Stimulated activated CD8-positive, alpha-beta memory T cell treated with anti-CD3 and anti-CD28 coated beads, Interleukin-12 subunit alpha, Interleukin-12 subunit beta, amount 100 ng/mL, for 1 hour (primary cell): ENCODE measurements at places on chromosomes 6 and 20.
A peak's percentile ranks its signal among the peaks of the same experiment; 100 is the strongest.

- no peak for DNase-seq
Measured at GRCh38 chr6:164227952-164228522, 813.5 kb downstream of the QKI start.

DNA sequence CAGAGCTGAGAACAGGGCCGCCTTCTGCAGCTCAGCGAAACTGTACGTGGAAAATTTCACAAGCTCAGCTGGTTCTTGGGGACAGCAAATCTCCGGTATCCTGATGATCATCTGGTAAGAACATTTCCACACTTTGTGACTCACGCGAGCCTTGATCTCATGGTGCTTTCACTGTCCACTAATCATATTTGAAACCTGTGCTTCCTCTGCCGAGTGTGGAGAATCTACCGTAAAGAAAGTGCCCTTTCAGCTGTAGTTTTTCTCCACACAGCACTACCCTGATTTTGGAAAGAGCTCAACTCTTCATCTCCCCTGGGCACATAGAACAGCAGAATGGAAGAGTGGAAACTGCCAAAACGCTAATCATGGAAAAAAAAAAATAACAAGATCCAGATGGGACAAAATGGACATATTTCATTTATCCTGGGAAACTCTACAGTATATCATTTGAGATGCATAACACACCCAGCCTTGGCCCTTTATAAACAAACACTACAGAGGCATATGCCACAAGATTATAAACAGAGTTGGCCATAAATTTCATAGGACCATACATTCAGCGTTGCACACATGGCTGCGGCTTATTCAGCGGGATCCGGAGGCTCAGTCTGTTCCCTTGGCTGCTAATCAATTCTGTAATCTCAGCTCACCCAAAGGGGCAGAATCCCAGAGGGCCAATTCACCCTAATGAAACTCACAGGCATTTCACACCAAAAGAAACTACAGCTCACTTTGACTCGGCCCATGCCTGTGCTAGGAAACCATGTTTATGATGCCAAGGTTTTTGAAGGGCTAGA is 434.5 kb downstream of the HDGFL1 start:
- no peak for DNase-seq

DNA sequence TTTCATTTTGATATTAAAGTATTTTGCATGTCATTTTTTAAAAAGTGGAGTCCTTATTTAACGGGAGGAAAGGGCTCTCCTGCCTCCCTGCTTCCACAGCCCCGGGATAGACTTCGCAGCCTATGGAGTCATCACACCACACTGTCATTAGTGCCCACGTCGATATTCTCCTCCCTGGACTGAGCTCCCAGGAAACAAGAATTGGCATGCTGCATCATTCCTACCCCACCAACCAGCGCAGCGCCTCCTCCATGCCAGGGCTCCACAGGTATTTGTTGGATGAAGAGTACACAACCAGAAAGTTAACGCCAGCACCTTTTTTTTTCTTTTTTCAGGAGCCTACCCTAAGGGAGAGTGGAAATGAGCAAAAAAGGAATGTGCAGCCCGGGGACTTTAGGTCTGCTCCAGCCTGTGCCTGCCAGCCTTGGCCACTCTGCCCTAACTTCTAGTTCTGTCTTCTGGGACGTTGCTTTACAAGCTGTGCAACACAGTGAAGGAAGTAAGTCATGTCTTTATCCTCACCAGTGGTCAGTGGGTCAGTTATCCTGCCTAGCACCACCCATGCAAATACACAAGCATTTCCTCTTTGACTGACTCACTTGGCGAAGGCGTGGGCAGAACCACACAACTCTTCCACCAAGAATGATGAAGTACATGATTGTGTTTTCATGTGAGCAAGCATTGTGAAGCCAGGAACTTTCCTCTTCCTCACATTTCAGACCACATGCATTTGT is 180.7 kb upstream of the UST start:
- DNase-seq = no peak

- DNase-seq = no peak
Measured at GRCh38 chr6:38216451-38216850, 396.9 kb downstream of the ZFAND3 start.

- no peak for DNase-seq
Measured at GRCh38 chr20:61749406-61750075, 316.1 kb downstream of the TAF4 start.

- no peak for DNase-seq
Measured at GRCh38 chr6:7125290-7125689, 17.5 kb downstream of the RREB1 start.

DNA sequence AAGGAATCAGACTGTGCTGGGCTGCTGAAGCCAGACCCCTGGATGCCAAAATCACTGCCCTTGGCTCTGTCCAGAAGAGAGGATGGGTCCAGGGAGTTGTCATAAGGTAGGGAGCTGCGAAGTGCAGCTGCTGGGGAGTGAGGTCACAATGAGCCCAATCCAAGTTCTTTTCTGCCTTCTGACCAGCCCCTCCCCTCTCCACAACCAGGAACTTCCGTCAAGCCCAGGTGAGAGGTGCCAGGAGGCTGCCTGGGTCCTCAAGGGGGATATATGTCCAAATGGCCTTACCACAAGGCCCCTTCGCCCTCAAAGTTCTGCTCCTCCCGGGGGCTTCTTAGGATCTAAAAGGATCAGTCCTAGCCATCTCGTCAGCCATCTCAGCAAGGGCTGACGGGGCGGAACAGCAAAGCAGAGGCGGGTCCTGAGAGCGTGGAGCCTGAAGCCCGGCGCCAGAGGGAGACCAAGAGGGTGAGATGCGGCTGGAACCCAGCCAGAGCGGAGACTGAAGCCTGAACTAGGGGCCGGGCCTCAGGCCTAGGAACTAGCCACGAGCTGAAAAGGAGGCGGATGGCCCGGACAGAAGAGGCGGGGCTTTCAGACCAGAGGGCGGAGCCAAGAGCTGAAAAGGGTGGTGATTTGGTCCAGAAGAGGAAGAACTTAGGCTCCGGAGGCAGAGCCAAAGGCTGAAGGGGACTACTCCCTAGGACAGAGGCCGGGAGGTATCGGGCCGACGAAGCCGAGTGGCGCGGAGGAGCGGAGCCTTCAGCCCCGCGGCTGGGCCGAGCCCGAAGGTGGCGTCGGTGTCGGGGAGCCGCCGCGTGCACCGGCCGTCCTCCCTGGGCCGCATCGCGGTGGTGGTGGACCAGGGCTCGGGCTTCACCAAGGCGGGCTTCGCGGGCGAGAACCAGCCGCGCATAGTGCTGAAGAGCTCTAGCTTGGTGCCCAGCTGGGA is at the start of gene ACTL10:
Gene ACTL10, plus strand, starts transcription at position 651 of the 952 bp plus-strand sequence. CDS start 555 bp downstream, outside the sequence.
- DNase-seq = peak; percentile 60

GRCh38 chr6:148800536-148800935 is 53.7 kb downstream of the UST start:
- DNase-seq = no peak

GRCh38 chr6:2441601-2442475 is 196.4 kb upstream of the GMDS start:
- no peak for DNase-seq

- DNase-seq = no peak
Measured at GRCh38 chr6:123888771-123889513, 85.3 kb downstream of the NKAIN2 start.

- no peak for DNase-seq
Measured at GRCh38 chr6:44696099-44696498, 308.6 kb downstream of the CDC5L start.

DNA sequence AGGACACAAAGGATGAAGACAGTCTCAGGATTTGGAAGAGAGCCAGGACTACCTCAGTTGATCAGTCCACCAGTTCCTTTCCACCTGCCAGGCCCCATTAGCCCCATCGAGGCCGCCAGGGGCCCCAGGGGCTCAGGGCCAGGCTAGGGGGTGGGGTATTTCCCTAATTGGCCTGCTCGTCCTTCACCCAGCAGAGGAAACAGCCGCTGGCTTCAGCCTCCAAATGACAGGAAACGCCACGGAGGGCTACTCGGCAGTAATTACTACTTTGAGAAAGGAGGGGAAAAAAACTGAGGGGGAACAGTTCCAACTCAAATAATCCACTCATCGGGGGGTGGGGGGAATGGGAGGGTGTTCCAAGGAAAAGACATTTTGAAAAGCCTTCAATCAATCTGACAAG is 42.7 kb downstream of the MAFB start:
- DNase-seq = no peak

DNA sequence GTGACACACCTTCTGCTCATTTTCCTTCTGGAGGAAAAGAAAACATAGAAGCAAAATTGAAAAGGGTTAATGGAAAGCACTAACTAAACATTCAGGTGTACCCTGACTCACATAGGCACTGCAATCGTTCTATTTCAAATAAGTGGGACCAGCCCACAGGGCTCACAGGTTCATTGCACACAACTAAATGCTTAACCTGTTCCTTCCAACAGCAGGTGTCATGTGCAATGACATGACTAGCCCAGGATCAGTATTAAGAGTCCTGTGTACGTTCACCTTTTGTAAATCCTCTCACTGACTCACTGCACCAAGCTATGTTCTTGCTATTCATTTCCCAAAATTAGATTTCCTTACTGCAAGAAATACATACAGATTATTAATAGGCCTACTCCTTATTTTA is 151.3 kb downstream of the GMPR start:
- DNase-seq = no peak

- no peak for DNase-seq
Measured at GRCh38 chr6:48111575-48111974, 578 bp upstream of the PTCHD4 start.

DNA sequence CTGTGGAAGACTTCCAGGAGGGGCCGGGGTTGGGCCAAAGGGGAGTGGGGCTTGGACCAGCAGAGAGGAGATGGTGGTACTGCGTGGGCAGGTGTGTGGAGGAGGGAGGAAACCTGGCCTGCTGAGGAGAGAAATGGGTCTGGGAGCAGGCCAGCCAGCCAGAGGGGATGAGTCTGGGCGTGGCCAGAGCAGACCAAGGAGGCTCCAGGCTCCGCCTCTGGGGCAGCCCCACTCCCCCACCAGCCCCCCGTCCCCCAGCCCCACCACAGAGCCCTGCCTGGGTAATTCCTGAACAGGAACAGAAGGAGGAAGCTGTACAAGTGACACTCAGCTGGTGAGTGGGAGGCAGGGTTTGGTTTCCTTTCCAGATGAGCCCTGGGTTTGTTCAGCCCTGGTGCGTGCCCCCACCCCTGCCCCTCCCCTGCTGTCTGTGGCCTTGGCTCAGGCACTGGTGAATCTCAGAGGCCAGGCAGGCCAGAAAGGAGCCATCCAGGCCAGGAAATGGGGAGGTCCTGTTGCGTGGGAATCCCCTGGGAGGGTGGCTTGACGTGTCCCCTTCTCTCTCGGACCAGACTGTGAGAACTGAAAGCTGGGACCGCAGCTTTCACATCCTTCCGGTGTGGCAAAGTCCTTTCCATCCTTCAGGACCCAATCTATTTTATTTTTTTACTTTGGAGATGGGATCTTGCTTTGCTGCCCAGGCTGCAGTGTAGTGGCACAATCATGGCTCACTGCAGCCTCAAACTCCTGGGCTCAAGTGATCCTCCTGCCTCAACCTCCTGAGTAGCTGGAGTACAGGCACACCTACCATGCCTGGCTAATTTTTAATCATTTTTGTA is 9.4 kb upstream of the SRC start:
- no peak for DNase-seq

DNA sequence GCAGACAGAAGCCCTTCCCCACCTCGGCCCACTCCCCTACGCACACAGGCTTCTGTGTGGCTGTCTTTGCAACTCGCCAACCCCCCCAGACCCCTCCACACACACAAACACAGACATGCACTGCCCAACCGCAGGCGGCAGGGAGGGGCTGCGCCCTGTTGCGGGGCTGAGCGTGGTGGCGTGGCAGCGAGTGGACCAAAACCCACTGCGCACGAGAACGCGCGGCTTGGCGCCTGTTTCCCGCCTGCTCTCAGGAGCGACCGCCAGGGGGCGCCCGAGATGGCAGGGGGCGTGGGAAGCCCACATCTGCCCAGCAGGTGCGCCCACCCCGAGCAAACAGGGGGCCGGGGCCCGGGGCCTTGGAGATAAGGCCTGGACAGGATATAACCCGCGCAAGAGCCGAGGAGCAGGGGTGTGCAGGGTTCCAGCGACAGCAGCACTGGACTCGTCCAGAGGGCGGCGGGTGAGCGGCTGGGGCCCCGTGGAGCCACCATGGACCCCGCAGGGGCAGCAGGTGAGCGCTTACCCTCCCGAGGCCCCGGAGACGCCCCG is at the start of gene RBPJL:
Gene RBPJL, plus strand, starts transcription at position 410 of the 552 bp plus-strand sequence. Its CDS starts 83 bp downstream, at position 493.
- DNase-seq = no peak

- DNase-seq = no peak
Measured at GRCh38 chr6:43457643-43458042, 2.3 kb upstream of the DLK2 start.

- no peak for DNase-seq
Measured at GRCh38 chr6:142372348-142372747, 70.5 kb downstream of the ADGRG6 start.

GRCh38 chr20:5834436-5835005 is 84.3 kb downstream of the SHLD1 start:
- no peak for DNase-seq

DNA sequence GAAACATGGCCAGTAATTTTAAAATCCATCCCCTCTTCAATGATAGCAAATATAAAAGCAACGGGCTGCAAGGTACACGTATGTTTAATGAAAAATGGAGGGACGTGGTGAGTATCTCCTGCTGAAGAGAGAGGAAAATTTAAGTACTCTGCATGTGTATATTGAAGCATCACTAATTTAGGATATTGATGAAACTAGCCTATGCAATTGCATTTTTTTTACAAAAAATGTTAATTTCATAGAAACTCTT is 362 bp upstream of the TMX4 start:
- no peak for DNase-seq

DNA sequence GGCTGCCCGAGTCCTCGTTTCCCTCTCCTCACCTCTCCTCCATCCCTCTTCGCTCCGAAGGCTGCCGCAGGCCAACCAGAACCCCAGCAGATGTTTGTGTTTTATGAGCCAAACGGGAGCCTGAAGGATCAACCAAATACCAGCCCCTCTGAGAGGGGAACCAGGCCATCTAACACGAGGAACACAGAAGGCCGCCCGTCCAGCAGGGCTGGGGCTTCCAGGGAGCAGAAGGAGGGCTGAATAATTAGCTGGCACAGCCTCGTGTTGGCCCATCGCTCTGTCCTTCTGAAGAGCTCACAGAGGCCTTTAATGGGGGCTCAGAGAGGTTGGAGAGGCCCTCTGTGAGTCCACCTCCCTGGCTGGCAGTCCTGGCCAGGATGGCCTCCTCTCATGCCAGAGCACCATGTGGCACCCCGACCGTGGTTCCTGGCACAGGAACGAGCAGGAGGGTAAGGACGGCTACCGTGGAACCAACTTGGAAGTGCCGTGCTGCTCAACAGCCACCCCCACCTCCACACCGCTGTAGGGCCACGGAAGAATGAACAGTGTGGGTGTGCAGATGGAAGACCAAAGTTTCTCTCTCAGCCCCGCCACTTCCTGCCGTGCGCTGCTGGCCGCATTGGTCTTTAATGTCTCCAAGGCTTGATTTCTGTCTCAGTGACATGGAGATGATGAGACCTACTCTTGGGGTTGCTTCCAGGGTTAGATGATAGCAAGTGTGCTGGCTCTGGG is 155.2 kb downstream of the SCML4 start:
- DNase-seq = no peak

DNA sequence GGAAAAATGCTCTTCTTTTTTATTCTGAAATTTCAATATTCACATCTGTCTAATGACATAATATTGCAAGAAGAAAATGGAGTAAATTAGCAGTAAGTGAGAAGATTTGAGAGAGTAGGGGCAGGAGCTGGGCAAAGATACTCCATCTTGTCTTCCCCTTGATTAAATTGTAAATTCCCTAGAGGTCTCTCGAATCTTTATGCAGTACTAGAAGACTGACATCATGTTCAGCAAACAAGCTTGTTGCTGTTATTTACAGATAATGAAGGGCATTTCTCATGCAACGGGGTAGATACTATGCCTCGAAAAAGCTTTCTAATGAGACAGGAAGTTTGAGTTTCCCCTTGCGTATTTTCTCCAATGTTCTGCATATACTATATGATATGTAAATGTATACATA is 306.9 kb upstream of the PTCHD4 start:
- no peak for DNase-seq

GRCh38 chr6:75102301-75102700 is 103.6 kb downstream of the COL12A1 start:
- no peak for DNase-seq
